SK-MEL-5 (cell line): ENCODE measurements at places on chromosomes 1 and 21. TPM values are rescaled to one million over a fixed set of nuclear protein-coding genes. Genes with fewer than 3 reads are reported as not detected.
A peak's percentile ranks its signal among the peaks of the same experiment; 100 is the strongest.

DNA sequence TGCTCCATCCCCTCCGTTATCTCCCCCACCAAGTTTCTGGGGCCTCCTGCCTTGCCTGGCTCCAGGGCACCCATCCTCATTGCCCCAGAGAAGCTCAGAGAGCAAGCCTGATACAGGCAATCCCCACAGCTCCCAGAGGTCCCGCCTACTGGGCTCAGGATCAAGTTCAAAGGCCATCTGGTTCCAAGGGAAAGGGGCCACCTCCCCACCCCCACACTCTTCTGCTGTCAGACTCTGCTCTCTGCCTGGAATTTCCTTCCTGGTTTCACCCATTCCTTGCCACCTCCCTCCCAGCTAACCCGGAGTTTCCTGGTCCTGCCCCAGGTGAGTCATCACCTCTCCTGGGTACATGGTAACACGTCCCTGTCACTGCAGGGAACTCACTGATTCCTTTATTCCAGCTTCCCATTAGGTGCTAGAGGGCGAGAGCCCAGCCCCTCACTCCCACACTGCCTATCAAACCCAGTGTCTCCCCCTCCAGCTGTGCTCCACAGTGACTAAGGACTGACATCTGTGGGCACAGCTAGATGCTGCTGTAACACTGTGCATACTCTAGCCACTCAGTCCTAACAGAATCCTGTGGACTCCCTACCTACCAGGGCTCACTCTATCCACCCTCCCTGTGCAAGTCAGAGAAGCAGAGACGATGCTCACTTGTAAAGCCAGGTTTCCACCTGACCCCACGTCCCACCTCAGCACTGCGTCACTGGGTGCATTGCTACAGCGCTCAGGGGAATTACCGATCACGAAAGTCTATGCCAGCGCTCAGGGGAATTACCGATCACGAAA lies 21.8 kb downstream of the RSPH1 start:
- no peak for DNase-seq

GRCh38 chr1:236556606-236557005 lies 32.8 kb downstream of the LGALS8 start:
- DNase-seq = no peak

DNA sequence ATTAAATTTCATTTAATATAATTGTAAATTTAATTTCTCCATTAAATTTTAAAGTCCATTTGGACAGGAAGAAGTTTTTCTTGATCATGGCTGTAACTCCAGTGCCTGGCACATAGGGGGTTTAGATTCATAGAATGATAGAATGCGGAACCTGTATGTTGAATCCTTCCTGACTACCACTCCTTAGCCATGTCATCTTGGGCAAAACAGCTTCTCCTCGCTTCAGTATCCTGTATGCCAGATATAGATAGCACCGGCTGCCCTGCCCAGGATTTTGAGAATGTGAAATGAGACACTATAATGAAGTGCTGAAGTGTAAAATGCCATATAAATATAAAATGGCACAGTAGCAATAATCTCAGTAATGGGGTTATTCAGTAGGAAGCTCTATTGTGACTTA lies 6.4 kb downstream of the DYRK1A start:
- DNase-seq = no peak

- no peak for DNase-seq
These were observed 46.3 kb downstream of the AGPAT3 start for GRCh38 chr21:43911015-43911934.

DNA sequence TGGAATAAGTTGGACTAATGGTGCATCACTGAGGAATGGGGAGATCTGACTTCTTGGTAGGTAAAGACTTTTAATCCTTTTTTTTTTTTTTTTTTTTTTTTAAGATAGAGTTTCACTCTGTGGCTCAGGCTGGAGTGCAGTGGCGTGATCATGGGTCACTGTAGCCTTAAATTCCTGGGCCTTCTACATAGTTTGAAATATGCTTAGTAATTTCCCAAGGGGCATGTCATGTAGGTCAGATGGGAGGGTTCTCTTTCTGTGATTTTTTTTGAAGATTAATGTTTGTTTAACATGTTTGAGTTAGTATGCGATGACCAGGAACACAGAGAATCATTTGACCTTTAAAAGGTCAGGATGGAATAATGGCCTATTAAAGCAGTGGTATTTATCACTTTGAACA lies 129.1 kb downstream of the S1PR1 start:
- no peak for DNase-seq

- DNase-seq = peak; percentile 49
These were observed 47.6 kb upstream of the PPP2R5A start for GRCh38 chr1:212237651-212238050.

DNA sequence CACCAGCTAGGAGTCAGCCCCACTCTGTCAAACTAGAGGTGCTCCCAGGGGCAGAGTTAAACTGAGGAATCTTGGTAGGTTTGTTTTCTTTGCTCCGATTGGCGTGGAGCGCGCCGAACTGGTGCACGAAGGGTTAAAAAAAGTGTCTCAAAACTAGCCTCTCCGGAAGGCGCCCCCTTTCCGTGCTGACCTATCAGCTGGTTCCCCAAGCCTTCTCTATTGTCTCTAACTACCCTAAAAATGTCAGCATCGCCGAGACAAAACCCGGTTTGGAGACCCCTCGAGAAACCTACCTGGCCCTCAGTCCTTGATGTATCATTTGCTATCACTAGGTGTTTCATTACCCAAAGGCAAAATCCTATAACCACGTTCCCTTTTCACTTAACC lies 2.2 kb downstream of the TGFB2 start:
- no peak for DNase-seq

DNA sequence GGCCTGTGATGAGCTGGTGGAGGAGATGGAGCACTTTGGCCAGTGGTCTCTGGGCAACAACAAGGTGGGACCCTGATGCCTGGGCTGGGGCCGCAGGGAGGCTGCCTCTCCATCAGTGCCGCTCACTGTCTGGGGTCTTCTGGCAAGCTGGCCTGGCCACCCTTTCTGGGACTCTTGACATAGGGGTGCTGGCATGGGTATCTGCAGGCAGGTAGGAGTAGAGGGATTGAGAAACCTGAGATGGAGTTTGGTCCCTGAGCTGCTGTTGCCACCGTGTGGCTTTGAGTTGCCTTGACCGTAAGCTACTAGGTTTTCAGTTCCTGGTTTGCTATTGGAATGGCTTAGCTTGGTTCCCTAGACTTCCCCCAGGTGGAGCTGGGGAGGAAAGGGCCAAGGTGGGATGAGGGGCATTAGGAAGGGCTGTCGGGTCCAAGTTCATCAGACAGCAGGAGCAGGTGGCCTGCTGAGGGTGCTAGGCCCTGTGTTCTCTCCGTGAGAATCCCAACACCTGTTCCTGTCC lies 13.2 kb upstream of the MFN2 start:
- DNase-seq = peak; percentile 84

GRCh38 chr1:119815361-119815760 lies 4.1 kb upstream of the REG4 start:
- peak; percentile 22 for DNase-seq

- DNase-seq = no peak
These were observed 154.2 kb downstream of the CNIH3 start for GRCh38 chr1:224770336-224770693.

GRCh38 chr1:236058141-236058934 lies 6.6 kb downstream of the NID1 start:
- DNase-seq = peak; percentile 98

Gene TSTD1
- total RNA-seq = 0.98 and 1.8 TPM in 2 replicates

DNA sequence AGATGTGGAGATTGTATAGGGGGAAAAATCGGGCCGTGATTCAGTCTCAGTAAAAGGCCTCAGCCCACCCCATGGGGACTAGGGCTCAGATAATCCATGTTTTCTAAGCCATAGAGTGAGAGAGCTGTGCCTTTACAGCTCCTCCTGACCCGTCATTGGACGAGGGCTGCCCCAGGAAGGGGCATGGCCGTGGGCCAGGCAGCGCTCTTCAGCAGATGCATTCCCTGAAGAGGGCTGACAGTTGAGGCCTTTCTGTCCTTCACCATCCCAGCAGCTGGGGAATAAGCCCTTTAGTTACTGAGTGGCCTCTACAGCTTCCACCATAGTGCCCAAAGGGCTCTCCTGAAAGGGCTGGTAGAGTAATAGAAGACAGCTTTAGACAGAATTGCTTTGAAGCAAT lies 57.2 kb downstream of the ST3GAL3 start:
- no peak for DNase-seq

Gene CCT3
- 507 and 520 TPM in 2 replicates for total RNA-seq

Gene SPRR2A
- not detected in 2 replicates for total RNA-seq

GRCh38 chr21:33290441-33290840 lies 24.3 kb downstream of the IL10RB start:
- no peak for DNase-seq

DNA sequence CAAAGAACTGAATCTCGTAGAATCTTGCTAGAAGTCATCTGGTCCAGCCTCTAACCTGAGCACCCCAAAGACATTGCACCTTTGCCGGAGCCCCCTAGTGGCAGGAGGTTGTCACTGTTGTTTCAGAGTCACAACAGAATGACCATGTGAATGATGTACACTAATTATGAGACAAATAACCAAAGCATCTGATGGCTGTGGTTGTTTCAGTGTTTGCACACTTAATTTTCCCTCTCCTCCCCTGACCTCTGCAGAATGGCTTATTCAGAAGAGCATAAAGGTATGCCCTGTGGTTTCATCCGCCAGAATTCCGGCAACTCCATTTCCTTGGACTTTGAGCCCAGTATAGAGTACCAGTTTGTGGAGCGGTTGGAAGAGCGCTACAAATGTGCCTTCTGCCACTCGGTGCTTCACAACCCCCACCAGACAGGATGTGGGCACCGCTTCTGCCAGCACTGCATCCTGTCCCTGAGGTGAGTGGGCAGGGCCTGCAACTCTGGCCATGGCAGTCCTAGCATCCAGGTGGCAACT lies 26.4 kb downstream of the TRAF5 start:
- peak; percentile 68 for DNase-seq

GRCh38 chr1:213330281-213330680 lies 279.2 kb downstream of the RPS6KC1 start:
- DNase-seq = peak; percentile 74

DNA sequence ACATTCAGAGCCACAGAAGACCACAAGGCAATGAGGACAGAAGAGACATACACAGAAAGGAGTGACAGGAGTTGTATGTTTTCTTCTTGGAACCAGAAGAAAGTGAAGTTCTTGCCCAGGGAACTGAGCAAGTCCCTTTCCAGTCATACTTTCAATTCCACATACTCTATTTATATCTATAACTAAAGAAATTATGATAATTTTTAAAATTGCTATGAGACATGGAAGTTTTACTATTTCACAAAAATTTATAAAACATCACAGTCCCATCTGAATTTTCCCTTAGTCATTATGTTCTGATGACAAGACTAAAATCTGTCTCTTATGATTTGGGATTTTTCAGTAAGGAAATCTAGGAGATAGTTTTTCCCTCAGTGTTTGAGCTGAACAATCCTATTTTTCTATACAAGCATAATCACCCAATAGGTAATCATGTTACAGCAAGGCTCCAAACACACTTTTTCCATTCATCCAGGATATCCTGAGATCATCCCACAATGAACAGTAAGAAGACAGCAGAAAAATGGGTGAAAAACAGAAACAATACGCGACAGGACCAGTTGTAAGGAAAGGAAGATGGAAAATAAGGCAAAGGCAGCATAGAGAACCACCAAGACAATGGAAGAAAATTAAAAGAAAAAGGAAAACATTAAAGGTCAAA lies 154.6 kb downstream of the VAV3 start:
- no peak for DNase-seq

GRCh38 chr21:25701529-25701928 lies 33.2 kb downstream of the ATP5PF start:
- DNase-seq = no peak

Gene HTR6
- 0.16 and 0.29 TPM in 2 replicates for total RNA-seq

- no peak for DNase-seq
These were observed 28.2 kb upstream of the LGALS8 start for GRCh38 chr1:236495467-236496112.

- peak; percentile 98 for DNase-seq
These were observed 296.6 kb downstream of the PTPRC start for GRCh38 chr1:198935306-198935921.

- no peak for DNase-seq
These were observed 21.8 kb downstream of the COL6A2 start for GRCh38 chr21:46119637-46120271.

DNA sequence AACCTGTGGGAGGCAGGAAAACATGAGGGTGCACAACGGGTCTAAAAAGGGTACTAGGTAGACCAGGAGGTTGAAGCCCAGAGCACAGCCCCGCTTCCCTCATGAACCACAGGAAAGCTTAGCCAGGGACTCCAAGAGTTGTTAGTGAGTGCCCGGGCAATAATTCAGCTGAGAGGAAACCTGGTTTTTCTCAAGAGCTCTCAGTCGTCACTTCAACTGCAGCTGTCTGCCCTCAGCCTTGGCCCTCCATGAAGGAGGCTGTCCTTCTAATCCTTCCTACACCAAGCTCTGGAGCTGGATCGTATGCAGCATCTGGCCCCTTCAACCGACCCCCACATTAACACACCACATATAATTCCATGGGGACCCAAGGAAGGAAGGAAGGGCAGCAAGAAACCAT lies 77.0 kb upstream of the BACE2 start:
- DNase-seq = no peak

Gene ACTA1
- 0.16 TPM in 2 replicates for total RNA-seq

Gene DNAI4
- total RNA-seq = 0.05 and 0.40 TPM in 2 replicates

Gene KANK4
- not detected in 2 replicates for total RNA-seq

Gene CFHR2
- total RNA-seq = not detected in 2 replicates

Gene PGLYRP4
- not detected in 2 replicates for total RNA-seq
